ENCODE measurements at places on chromosomes 6 and 20. TPM values are rescaled to one million over a fixed set of nuclear protein-coding genes. Genes with fewer than 3 reads are reported as not detected.

Gene SHLD1
- total RNA-seq: 4.0 TPM

DNA sequence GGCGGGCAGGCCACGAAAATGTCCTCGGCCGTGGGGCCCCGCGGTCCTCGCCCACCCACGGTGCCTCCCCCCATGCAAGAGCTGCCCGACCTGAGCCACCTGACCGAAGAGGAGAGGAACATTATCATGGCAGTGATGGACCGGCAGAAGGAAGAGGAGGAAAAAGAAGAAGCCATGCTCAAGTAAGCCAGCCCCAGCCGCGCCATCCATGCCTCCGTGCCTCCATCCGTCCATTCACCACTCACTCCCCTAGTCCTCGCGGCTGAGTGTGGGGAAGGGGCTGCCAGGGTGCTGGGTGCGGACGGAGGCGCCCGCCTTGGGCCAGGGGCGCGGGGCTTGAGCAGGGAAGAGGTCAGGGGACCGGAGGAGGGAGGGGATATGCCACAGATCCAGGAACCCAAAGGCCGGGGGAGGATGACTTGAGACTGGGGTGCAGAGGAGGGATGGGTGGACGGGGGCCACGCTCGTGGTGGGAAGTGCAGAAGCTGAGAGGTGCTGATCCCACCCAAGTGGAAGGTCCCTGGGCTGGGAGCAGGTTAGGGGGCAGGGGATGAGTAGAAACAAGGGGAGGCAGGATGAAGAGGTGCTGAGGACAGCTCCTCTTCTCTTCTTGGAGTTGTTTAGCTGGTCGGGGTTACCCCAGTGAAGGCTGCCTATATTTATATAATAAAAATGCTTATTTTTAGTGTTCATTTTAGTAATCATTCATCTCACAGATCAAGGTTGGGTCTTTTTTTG lies 825 bp downstream of the RIMS1 start:
- no peak for DNase-seq

GRCh38 chr6:38187325-38187724 lies 367.8 kb downstream of the ZFAND3 start:
- no peak for DNase-seq

DNA sequence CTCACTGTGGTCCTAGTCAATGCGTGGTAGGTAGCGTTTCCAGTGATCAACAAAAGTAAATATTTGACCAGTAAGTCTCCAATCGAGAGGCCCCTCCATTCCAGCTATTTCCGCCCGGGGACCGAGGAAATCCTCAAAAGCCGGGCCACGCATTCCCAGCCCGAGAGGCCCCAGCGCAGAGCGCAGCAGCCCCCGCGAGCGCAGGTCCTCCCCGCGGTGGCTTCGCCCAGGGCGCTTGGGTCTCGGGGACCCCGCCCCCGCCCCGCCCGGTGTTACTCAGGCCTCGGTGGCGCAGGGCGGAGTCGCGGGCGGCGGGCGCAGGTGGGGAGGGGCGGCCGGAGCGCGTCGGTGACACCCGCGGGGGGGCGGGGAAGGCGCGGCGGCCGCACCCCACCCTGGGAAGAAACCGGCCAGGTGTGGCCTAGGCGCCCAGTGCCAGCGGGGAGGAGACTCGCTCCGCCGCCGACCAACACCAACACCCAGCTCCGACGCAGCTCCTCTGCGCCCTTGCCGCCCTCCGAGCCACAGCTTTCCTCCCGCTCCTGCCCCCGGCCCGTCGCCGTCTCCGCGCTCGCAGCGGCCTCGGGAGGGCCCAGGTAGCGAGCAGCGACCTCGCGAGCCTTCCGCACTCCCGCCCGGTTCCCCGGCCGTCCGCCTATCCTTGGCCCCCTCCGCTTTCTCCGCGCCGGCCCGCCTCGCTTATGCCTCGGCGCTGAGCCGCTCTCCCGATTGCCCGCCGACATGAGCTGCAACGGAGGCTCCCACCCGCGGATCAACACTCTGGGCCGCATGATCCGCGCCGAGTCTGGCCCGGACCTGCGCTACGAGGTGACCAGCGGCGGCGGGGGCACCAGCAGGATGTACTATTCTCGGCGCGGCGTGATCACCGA lies at the start of gene DSP:
Gene DSP (plus strand): TSS at position 497 of the 890 bp plus-strand sequence. CDS start 245 bp downstream, at position 742.
- DNase-seq: peak; percentile 65

Measured in glutamatergic neuron (in vitro differentiated cells).